ENCODE measurements at places on chromosomes 3 and 15.

GRCh38 chr15:49923671-49924070, 195.4 kb downstream of the ATP8B4 start:
- DNase-seq = no peak

DNA sequence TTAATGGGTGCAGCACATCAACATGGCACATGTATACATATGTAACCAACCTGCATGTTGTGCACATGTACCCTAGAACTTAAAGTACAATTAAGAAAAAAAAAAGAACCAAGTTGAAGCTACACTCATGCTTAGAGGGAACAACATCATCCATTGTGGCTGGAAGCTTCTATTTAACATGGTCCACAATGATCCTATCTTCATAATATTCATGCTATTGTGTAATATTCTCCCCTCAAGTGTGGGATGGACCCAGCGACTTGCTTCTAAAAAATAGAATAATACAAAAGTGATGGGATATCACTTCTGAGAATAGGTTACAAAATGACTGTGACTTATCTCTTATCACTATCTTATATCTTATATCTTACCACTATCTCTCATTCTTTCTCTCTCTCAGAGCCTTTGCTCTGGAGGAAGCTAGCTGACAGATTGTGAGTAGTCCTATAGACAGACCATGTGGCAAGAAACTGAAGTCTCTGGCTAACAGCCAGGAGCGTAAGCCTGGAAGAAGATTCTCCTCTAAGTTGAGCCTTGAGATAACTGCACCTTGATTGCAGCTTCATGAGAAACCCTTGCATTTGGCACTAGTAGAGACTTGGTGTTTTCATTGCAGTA, 198.5 kb upstream of the MRPL3 start:
- no peak for DNase-seq

DNA sequence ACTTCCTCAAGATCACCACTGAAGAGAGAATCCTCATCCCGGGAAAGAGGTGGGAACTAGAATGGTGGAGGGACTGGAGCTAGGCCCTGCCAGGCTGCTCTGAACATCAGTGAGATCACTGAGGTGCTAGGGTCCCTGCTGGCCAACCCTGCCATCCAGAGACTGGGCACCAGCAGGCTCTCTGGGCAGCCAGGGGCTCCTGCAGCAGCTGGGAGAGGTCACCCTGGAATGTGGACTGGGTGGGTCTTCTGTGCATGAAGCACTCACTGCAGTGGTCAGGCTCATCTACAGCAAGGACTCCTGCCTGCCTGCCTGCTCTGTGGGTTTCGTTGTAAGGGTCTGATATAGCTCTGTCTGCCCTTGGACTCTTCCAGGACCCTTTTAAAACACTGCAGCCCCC, 24.9 kb downstream of the ALS2CL start:
- DNase-seq = no peak

GRCh38 chr15:91694831-91695210, 158.7 kb upstream of the SLCO3A1 start:
- peak; percentile 21 for DNase-seq

GRCh38 chr15:30670056-30670455, 44.1 kb downstream of the ARHGAP11B start:
- no peak for DNase-seq

DNA sequence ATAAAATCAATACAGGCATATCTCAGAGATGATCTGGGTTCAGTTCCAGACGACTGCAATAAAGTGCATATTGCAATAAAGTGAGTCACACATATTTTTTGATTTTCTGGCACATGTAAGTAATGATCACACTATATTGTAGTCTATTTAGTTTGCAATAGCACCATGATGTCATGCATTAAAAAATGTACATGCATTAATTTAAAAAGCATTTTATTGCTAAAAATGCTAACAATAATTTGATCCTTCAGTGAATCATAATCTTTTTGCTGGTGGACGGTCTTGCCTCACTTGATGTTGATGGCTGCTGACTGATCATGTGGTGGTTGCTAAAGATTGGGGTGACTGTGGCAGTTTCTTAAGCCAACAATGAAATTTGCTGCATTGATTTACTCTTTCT, 511.1 kb downstream of the OTOL1 start:
- no peak for DNase-seq

DNA sequence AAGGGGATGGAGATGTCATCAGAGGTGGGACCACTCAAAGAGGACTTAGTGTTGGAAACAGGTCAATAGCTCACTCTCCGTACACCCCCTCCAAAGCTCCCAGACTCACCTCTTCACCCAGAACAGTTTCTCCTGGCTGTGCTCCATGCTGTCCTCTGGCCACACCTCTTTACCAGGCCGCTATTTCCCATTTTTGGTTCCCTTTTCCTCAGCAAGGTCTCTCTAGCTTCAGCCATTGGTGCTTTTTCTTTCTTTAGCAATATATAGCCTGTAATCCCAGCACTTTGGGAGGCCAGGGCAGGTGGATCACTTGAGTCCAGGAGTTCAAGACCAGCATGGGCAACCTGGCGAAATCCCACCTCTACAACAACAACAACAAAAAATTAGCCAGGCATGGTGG, 123.6 kb upstream of the SMAD3 start:
- no peak for DNase-seq

GRCh38 chr15:52523192-52523591, 5.5 kb downstream of the MYO5A start:
- DNase-seq = no peak

DNA sequence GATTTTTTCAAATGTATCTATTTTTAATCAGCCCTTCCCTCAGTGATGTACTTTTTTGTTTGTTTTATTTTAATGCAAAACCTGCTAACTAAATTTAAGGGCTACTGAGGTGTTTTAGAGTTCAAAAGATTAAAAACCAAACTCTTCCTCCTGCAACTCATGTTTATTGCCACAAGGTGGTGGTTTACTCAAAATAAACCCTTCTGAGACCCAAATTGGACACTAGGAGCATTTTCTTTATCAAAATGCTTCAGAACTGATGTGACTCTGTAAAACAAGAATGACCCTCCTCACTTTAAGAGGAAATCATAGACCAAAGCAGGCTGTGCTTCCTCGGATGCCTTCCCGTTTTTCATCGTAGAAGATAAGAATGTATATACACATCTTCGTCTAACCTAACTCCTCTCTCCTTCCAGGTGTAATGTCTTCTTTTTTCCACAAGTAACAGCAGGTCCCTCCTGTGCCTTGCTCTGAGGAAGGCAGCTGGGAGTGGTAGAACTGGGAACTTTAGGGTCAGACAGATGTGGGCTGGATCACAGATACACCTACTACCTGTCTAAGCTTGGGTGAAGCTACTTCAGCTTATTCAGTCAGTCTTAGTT, 2.9 kb upstream of the NME9 start:
- no peak for DNase-seq

GRCh38 chr3:160622263-160623045, 54.5 kb upstream of the ARL14 start:
- no peak for DNase-seq

- DNase-seq = no peak
Observed at GRCh38 chr15:43899928-43900327, 73.1 kb downstream of the WDR76 start.

- DNase-seq = no peak
Observed at GRCh38 chr3:56769116-56769707, 32.5 kb downstream of the ARHGEF3 start.

DNA sequence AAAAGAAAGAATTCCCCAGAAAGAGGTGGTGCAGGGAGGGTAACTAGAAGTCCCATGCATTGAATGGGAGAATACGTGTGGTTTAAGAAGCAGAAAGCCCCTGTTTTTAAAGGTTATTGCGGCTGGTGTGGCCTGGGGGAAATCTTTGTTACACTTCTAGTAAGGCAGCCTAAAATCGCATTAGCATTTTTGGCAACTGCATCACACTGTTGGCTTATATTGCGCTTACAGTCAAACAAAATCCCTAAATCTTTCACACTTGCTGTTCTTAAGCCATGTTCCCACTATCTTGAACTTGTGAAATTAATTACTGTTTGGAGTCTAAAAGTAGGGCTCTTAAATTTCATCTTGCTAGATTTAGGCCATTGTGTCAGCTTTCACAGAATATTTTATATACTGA, 66.0 kb upstream of the GOLIM4 start:
- DNase-seq = no peak

DNA sequence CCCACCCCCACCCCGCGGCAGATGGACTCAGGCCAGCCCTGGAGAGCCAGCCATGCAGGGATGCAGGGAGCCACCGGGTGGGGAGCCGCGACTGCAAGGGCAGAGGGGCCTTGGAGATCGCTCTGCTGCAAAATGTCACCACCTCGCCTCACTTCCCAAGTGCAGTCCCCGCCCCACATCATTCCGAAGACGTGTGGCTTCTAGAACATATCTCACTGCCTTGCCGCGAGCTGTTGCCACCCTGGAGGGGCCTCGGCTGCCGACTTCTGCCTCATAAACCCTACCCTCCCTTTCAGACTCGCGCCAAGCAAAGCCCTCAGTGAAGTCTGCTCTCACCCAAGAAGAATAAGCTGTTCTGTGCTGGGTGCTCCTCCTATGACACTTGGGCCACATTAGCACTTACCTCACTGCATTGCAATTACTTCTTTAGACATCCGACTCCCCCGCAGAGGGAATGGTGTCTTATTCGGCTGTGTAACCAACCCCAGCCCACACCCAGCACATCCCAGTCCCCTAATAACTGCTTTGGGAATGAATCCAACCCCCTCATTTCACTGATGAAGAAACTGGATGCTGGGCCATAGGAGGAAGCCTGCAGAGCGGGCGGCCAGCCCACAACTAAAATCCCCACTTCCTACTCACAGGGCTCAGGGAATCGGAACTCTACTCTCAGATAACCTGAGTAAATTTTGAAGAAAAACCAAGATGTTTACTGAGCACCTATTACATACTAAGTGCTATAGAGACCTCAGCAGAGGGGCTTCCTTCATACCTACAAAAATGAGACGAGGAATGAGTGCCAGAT, 8.6 kb downstream of the TLE3 start:
- DNase-seq = no peak
